ENCODE measurements at places on chromosomes 3 and 15. TPM values are rescaled to one million over a fixed set of nuclear protein-coding genes. Genes with fewer than 3 reads are reported as not detected.

GRCh38 chr3:120636795-120637401 is 40.8 kb downstream of the NDUFB4 start:
- no peak for DNase-seq

Gene CLDN16
- 0.02 TPM for total RNA-seq

DNA sequence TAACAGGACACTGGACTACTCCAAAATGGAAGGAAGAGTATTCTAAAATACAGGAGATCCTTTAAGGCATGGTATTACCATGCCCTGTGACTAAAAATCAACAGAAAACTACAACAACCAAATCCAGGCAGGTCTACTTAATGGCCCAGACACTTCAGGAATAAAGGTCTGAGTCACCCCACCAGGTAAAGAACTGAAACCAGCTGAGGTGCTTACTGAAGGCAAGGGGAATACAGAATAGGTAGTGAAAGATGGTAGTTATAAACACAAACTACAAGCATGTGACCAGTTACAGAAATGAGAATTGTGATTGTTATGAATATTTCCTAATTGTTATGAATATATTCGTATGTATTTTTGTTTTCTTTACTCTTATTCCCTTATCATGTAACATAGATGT is 13.4 kb downstream of the IFT57 start:
- DNase-seq = no peak

GRCh38 chr3:173641696-173642095 is 244.2 kb downstream of the NLGN1 start:
- DNase-seq = no peak

Gene MYNN
- 30.9 TPM for total RNA-seq

GRCh38 chr3:151615464-151615863 is 118.3 kb upstream of the AADACL2 start:
- DNase-seq = no peak

Gene GXYLT2
- 6.0 TPM for total RNA-seq

DNA sequence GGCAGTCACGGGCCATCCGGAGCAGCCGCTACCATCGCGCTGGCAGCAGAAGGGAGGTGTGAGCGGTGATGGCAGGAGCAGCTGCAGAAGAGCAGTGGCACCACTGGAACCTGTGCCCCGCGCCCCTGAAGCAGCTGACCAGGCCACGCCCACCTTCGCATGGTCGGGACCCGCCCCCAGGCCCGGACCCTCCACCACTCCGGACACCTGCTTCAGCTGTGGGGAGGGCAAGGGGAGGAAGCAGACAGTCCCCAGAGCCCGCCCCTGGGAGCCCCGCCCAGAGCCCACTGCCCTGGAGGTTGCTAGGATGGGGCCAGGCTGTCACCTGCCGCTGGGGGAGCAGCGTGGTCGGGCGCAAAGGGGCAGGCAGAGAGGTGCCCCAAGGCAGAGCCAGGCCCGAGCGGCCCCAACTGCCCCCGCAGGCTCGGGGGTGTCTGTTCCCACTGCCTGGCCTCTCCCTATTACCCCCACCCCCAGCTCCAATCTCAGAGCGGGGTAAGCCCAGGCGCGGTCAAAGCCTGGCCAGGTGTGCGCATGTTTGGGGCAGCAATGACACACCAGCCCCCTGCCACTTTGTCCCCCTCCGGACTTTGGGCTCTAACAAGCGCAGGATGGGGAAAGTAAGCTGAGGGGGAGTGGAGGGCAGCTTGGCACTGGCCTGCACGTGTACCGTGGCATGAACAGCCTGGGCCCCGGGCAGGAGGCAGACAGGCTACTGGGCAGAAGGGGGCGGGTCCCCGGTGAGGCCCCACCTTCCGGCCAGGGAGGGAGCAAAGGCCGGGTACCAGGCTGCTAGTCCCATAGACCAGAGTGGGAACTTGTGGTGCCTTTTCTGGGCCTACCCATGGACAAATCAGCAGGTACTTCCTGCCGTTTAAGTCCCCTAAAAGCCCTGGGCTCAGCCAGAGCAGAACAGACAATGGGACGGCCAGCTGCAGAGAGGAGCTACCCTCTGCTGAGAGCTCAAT is 8.7 kb downstream of the SPCS1 start:
- DNase-seq = no peak

Gene RTP1
- not detected for total RNA-seq

DNA sequence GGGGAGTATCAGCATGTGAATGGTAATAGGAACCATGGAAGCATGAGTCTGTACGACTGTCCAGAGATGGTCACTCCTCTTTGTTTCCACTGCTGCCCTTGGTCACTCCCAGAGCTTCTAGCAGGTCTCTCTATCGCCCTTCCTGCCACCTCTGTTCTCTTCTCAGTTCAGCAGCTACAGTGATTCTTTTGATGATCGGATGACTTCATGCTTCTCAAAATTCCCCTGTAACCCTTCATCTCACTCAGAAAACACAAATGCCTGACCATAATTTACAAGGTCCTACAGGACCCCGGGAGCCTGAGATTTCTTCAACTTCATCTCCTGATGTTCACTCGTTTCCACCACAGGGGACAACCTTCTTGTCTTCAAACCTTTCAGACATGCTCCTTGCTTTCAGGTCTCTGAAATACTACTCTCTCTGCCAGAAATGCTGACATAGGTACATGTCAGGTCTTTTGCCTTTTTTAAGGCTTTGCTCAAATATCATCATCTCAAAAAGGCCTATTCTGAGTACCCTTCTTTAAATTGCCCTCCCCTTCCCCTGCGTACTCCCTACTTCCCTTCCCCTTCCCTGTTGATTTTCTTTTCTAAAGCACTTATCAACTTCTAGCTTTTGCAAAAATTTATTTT is 42.1 kb upstream of the BHLHE40 start:
- DNase-seq = no peak

DNA sequence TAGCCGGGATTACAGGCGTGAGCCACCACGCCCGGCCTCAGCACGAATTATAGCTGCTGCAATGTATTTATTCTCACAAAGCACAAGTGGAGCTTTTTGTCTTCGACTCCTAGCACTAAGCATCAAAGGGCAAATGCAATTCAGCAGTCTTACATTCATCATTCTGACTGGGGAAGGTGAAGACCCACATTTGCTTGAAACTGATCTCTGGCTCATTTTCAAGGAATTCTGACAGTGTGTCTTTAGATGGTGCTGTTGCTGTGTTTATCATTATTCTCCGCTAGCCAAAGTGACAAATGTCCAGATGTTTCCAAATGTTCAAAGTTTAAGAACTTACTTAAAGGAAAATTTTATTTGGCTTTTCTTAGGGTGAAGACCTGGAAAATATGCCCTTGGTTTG is 55.9 kb downstream of the SGO1 start:
- no peak for DNase-seq

DNA sequence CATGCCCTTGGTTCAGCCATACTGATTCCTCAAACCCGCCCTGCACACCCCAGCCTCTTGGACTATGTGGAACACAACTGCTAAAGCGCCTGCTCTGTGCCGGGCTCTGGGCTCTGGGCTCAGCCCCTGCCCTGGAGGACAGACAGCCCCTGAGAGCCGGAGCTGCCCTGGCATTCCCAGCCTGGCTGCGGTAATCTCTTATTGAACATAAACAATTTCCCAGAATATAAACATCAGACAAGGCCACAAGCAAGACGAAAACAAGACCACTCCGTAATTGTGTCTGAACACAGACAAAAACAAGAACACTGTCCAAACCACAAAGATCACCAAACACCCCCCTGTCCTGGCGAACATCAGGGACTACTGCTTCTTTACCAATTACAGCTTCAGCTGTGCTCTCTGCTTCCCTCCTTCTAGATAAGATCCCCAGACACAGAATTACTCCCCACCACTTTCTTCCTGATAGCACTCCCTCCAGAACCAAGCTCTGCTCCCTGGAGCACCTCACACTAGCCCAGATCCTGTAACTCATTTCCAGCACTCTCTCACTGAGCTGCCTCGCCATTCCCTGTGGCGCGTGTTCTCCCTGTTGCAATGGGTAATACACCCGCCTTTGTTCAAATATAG is 57.1 kb upstream of the TLE3 start:
- no peak for DNase-seq

DNA sequence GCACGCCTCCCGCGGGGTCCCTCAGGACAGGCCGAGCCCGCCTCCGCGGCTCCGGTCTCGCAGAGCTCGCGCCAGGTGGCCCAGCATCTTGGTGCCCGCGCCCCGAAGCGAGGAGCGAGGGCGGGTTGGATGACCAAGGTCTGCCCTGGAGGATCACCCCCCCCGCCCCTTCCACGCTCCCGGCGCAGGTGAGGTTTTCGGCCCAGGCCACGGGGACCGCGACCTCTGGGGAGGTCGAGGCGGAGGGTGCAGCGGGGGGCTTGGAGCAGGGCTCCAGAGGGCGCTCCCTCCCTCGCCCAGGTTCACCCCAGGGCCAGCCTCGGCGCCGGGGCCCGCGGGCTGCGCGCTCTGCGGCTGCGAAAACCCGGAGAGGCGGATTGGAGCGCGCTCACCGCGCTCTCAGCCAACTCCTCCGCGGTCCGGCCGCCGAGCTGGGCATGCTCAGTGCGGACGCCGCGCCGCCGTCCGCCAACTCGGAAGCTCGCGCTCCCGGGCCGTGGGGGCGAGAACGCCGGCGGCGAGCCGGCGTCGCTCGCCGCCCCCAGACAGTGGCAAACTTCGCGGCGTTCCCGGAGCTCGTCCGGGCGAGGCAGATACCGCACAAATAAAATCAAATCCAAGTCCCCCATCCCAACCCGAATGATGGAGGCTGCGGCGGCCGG is at the start of gene MED12L:
Gene MED12L, plus strand, starts transcription at position 438 of the 662 bp plus-strand sequence. CDS start 1,263 bp downstream, outside the sequence.
- DNase-seq = peak; percentile 30

Gene KLHL24
- total RNA-seq = 41.3 TPM

DNA sequence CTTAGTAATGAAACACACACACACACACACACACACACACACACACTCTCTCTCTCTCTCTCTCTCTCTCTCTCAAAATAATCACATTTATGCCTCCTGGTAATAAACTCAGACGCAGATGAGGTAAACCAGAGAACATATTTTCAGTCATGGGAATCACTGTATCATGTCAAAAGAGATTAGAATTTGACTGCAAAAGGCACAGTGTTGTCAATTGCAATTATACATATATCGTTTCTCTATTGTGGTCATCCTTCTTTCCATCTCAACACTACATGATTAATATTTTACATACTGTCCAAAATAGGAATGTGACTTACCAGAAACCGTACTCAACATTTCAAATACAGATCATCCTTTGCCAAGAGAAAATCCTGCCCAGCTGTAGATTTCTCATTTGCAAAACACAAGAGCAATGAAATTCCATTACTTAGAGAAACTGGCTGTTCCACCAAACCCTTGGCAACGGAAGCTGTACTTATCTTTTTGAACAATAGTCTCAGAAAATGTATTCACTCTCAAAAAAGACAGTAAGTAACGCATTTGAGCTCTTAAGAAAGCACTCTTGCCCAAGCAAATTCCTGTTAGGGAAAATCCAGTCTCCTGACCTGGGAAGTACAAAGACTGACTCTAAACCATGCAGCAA is 24.3 kb downstream of the PDZRN3 start:
- no peak for DNase-seq

DNA sequence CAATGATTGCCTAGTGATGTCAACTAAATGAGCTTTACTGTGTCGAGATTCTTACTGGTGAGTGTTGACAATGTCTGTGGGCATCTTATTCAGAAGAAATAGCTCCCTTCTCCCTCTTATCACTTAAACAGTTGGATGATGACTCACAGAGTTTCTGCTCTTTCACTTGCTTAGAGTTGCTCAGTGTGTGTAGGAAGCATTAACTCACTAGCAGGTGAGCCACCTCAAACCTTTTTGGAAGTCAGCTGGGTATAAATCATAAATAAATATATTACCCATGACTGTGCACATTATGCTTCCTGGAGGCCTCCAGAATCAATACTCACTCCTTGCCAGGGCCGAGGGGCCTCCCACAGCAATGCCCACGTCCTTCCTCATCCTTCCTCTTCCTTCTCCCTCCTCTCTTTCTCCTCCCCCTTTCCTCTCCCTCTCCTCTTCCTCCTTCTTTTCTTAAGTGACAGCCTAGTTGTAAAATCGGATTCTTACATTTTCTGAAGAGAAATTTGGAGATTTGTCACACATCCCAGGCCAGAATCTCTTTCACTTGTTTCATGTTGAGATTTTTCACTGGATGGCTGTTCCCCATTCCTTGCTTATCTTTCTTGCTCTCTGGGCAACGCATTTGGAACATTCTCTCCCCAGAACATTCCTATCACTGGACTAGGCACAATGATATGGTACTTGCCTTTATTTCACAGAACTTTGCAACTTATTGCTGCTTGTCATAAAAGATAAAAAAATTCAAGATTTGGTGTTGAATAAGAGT is 17.5 kb downstream of the SHC4 start:
- DNase-seq = peak; percentile 85

Gene HAPLN3
- total RNA-seq = 2.3 TPM

DNA sequence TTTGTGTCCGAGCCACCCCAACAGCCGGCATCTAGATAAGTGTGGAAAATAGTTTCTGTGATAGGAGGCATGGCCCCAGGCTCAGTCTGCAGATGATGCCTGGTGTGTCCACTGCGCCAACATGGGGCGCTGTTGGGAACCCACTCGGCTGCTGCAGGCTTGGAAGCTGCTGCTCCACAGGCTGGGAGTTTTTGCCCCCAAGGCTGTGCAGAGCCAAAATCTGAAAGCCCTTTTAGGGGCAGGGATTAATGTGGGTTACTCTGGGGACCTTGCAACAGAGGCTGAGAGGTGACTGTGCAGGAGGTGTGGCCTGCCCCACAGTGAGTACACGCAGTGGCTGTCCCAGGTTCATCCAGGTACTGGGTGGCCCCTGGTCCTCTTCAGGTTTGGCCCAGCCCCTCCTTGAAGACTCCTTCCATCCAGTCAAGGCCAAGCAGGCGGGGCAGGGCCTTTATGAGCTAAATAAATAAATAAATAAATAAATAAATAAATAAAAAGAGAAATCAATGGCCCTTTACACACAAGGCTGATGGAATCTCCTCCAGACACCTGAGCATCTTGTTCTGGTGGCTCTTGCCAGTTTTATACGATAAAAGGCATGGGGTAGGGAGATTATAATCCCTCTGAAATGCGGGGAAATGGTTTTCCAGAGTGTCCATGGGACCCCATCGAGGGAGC is 73.8 kb downstream of the AAGAB start:
- no peak for DNase-seq

DNA sequence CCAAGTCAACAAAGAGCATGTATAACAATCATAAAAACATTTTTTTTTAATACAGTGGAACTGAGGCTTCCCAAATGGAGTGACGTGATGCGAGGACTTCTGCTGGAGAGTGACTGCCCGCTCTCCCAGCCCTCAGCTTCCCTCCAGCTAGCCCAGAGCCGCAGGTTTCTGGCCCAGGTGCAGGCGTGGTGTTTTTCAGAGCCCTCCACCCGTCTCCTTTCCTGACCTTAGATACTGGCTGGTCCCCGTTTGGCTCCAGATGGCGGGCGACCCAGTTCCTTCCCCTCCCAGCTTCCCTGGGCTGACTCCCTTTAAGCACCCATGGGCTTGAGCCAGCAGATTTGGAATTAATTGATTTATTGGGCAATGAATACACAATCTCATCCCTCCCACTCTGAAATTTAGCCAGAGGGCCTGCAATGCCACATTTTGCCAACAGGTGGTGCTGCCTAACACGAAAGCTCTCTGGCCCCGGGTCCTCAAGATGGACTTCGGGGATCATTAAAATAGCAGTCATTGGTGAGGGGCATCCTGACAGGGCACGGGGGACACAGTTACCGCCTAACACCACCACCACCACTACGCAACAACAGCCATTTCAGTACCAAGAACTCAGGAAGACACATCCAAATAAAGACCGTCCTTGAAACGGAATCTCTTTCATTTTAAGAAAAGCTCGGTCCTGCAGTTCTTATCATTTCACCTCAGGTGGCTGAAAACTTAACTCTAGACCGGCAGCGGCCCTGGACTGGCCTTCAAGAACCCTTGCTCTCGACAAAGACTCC is 47.5 kb upstream of the MUC4 start:
- peak; percentile 46 for DNase-seq
